ENCODE measurements at places on chromosomes 7 and 10.

GRCh38 chr10:107126512-107127065, 37.9 kb downstream of the SORCS1 start:
- DNase-seq: no peak

- no peak for DNase-seq
These were observed 59.3 kb downstream of the PRTFDC1 start for GRCh38 chr10:24893127-24893526.

DNA sequence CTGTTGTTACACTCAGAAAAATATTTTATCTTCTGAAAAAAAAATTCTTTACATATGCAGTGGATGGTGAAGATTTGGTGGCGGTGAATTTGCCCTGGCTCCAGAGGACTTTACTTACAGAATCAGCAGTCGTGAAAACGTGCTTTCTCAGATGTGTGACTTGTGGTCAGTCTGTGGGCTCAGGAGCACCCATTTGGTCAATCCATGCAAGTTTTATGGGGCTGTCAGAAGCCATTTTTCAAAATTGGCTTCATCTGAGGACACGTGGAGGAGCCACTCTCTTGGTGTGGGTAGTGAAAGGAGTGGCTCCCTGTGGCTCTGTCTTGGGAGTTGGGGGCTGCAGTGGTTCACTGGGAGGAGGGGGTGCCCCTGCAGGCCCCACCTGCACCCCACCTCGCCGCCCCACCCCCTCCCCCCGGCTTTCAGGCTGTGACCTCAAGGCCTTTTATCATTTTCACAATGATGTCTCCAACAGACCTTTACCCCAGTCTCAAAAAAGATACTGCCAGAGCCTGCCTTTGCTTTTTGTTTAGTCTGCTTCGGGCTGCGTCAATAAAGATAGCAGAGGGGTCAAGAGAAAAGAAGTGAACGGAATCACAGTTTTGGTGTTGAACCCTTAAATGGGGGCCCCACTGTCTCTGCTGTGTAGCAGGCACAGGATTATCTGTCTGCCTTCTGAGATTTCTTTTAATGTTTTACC, 137.4 kb downstream of the MGMT start:
- no peak for DNase-seq

DNA sequence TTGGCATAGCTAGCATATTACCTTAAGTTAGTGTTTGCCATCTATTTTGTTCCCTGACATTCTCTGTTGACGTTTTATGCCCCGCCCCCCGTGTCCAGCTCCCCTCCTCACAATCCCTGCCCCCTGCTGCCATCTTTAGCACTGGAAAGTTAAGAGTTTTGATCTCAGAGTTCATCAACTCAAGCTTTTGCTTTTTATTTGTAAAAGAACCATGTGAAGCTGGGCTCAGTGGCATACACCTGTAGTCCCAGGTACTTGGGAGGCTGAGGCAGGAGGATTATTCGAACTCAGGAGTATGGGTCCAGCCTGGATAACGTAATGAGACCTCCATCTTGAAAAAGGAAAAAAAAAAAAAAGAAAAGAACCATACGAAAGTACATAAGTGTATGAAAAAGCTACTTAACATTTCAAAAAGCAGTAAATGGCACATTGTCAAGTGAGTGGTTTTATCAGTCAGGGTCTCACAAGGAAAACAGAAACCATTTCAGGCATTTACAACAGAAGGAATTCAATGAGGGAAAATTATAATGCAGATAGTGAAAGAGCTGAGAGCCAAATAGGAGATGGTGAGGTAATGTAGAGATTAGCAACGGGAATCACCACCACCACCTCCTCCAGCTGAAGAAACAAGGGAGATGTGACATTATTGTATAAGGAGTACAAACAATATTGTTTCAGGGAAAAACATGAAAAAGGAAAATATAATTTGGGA, 64.9 kb downstream of the MCU start:
- DNase-seq: no peak

GRCh38 chr7:68348401-68348800, 1249.9 kb upstream of the AUTS2 start:
- no peak for DNase-seq

- no peak for DNase-seq
These were observed 28.7 kb downstream of the MALRD1 start for GRCh38 chr10:19077276-19077675.

GRCh38 chr10:75597773-75598440, 166.5 kb downstream of the LRMDA start:
- DNase-seq: no peak
